ENCODE measurements at places on chromosomes 6 and 20. TPM values are rescaled to one million over a fixed set of nuclear protein-coding genes. Genes with fewer than 3 reads are reported as not detected.

The IMPG1 gene
- not detected for total RNA-seq

The ZC3H12D gene
- 50.7 TPM for total RNA-seq

The C20orf141 gene
- not detected for total RNA-seq

The CLPSL1 gene
- total RNA-seq = not detected

The ATP6V1G2 gene
- total RNA-seq = 0.73 TPM

The WFDC5 gene
- not detected for total RNA-seq

The WFDC12 gene
- total RNA-seq = not detected

The C6orf58 gene
- not detected for total RNA-seq

The ENPP3 gene
- 0.73 TPM for total RNA-seq

All from mononuclear cell (primary cell).